ENCODE measurements at places on chromosomes 4 and X.

DNA sequence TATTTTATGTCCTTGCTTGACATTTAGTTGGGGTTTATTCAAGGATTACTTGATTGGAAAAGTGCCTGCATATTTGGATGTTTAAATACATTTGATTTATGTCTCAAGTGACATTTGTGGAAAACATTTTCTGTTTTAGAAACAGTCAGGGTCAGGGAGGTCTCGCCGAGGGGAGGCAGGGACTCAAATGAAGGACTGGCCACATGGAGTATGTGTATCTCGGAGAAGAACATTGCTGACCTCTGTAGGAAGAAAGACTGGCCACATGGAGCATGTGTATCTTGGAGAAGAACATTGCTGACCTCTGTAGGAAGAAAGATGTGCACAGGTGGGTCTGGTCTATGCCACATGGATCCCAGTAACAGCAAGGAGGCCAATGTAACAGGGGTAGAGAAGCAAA is 233.6 kb downstream of the TRIML1 start:
- DNase-seq: no peak

DNA sequence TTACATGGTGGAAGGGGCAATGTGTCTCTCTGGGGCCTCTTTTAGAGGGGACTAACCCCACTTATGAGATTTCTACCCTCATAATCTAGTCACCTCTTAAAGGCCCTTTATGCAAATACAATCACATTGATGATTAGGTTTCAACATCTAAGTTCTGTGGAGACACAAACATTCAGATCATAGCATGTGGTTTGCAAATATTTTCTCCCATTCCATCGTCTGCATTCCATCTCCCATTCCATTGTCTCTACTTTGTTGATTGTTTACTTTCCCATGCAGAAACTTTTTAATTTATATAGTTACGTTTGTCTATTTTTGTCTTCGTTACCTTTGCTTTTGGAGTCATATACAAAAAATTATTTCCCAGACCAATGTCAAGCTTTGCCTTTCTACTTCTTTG is 927.5 kb upstream of the INTU start:
- no peak for DNase-seq

DNA sequence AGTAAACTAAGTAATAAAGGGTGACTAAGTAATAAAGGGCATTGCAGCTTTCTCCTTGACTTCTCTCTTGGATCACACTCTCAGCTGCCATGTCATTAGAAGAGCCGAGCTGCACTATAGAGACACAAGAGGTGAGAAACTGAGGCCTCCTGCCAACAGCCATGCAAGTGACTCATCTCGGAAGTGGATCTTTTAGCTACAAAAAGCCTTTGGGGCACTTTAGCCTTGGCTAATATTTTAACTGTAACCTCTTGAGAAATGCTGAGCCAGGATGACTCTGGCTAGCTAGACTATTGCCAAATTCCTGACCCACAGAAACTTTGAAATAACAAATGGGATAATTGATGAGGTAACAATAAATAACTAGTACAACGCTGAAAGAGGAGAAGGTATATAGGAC is 1.5 kb upstream of the NEIL3 start:
- DNase-seq: no peak

DNA sequence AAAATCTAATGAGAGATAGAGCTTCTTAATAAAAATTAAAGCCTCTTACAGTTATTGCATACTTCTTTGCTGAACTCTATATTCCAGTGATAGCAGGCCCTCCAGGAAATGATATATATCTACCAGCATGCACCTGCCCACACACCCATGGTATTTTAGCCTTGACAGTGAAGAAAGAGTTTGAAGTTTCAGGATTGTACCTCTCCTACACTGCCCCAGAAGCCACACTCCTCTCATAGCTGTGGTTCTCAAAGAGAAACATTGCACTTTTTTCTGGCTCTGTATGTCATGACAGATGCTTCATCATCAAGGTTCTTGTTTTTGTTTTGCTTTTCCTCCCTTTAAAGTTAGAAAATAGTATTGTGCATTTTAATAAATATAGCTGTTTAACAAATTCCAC is 34.0 kb downstream of the INPP4B start:
- no peak for DNase-seq

- DNase-seq: no peak
Measured at GRCh38 chrX:27968878-27969277, 12.4 kb downstream of the DCAF8L1 start.
